ENCODE measurements at places on chromosomes 2 and 18.

- no peak for DNase-seq
Observed at GRCh38 chr18:45133276-45133675, 452.6 kb downstream of the SETBP1 start.

GRCh38 chr2:33104726-33105125 is 158.0 kb downstream of the LTBP1 start:
- no peak for DNase-seq

- peak; percentile 49 for DNase-seq
Observed at GRCh38 chr2:101754618-101755017, 57.1 kb downstream of the MAP4K4 start.

GRCh38 chr18:74489676-74490075 is 6.5 kb upstream of the CNDP2 start:
- DNase-seq: no peak

DNA sequence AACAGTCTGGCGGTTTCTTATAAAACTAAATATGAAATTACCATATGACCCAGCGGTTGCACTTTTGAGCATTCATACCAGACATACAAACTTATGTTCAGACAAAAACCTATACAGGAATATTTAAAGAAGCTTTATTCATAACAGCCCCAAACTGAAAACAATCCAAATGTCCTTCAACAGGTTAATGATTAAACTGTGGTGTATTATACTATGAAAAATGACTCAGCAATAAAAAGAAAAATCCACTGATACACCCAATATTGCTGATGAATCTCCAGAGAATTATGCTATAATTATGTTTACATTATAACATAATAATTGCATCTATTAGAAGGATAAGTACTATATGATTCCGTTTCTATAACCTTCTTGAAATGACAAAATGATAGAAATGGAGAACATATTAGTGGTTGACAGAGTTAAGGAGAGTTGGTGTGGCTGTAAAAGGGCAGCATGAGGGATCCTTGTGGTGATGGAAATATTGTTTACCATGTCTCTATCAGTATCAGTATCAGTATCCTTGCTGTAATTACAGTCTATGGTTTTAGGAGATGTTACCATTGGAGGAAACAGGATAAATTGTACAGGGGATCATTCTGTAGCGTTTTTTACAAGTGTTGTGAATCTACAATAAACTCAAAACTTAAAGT is 127.1 kb downstream of the DSC3 start:
- no peak for DNase-seq

DNA sequence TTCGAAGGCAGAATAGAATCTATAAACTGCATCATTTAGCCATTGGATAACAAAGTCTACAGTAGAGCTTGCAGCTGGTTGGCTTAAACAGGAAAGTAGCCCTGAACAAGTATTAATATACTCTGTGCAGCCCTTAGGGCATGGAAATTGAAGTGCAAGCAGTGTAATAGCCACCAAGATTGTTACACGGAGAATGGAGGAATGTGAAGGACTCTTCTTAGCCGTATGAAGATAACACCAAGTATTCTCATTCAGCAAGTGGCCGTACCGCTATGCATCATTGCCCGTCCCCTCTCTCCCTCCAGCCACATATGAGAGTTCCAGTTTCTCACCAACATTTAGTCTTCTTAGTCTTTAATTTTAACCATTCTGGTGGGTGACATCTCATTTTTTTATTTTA is 40.5 kb downstream of the ANKRD12 start:
- no peak for DNase-seq

- no peak for DNase-seq
Observed at GRCh38 chr18:79508565-79509535, 113.1 kb downstream of the NFATC1 start.

DNA sequence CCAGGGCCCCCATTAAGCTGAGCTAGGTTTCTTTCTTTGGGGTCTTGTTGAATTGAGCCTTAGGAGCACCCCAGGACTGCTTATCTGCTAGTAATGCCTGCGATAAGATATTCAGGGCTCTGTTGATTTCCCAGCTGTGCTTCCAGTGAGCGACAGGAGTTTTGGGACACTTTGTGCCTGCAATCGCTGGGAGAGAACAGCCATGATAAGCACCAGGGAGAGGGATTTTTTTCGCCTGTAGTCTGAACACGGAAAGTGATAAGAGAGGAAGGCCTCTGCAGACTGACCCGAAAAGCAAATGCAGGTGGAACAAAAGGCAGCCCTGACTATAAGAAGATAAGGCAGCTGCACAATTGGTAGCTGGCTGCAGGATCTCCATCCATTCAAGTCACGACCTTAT is 244.3 kb downstream of the CNTNAP5 start:
- no peak for DNase-seq

DNA sequence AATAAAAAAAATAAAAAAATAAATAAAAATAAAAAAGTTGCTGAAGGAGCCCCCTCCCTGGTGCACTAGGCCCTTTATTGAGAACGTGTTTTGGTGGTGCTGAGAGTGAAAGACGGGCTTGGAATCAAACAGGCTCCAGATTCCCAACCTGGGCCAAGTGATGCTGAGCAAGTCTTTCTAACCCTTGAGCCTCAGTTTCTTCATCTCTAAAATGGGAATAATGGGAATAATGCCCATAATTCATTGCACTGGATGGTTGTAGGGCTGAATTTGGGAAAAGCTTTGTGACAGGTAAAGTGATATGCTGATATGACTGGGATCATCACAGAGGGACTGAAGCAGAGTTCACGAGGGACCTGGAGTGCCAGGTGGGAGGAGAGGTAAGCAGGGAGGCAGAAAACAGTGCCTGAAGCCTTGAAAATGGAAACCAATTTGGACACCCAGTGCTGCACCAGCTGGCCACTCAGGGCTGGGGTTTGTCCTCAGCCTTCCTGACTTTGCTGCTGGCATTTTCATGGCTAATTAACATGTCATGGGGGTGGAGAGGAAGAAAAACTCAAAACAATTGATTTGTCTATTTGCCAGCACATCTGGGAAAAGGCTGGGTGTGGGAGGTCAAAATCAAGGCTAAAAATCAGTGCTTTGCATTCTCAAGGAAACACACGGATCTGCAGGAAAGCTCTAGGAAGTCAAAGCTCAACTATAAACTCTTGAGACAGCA is 241.3 kb downstream of the LOXHD1 start:
- no peak for DNase-seq

DNA sequence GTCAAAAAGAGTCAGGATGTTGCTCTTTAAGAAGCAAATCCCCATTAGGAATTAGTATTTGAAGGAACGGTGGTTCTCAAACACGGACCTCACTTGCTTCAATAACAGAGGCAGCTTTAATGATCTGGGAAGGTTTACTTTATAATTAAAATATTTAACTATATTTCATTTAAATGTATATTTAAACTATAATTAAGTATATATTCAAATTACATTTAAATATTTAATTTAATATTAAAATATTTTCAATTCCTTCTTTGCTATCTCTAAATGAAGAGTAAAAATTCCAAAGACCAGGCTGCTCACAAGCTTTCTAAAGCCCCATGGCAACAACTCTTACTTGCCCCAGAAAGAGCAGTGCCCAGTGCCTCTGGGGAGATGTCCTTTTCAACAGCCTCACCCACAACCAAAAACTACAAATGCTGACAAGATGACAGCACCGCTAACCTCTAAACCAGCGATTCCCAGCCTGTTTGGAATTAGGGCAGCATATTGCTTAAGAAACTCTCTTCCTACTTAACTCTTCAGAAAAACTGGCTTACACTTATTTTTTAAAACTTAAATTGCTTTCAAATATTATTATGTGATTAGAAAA is 62.9 kb upstream of the POU3F3 start:
- no peak for DNase-seq

- no peak for DNase-seq
Observed at GRCh38 chr18:76480913-76481312, 14.1 kb downstream of the ZNF516 start.

- DNase-seq: peak; percentile 65
Observed at GRCh38 chr2:44952143-44952805, 10.8 kb downstream of the SIX3 start.

- no peak for DNase-seq
Observed at GRCh38 chr2:46655551-46656436, 176.4 kb downstream of the TMEM247 start.

DNA sequence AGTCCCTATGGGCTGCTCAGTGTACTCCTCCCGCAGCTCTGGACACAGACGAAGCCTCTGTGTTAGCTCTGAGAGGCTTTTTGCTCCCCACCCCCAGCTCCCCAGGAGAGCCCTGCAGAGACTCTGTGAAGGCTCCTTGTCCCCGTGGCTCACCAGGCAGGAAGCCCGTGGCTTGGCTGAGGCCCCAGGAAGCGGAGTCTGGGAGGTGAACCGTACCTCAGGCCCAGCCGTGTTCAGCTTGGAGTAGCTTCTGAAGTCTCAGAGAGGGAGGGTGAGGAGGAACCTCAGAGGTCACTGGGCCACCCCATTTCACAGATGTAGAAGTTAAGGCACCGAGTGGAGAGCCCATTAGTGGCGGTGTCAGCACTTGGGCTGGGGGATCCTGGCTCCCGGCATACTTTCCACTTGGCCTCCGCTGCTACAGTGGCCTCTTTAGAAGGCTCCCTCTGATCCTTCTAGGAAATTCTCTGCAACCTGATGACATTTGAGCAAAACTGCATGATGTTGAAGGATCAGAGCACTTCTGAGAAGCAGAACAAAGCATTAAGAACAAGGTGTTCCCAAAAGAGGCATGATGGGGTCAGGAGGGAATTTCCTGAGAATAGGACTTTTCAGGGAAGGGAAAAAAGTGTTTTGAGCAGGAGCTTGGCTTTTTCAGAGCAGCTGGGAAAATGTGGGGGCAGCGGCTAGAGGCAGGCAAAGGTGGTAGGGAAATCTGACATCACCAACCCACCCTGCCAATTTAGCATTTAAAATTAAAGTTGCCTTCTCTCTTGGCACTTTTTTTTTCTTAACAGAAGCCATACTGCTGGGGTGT is 79.1 kb downstream of the MCFD2 start:
- no peak for DNase-seq

DNA sequence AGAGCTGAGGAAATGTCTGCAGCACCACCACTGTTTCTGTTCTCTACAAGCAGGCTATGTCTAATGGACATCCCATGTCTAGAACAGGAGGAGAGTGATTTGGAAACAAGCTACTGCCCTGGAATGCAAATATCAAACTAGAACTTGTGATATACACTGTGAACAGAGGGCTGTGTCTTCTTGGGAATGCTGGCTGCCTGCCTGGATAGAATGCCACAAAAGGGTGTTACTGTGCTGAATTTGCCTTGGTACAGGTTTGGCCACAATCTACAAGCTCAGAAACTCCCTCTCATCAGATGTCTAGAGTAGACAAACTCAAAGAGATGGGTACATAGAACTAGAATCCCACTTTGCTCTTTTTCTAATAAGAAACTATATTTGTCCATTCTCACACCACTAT is 170.5 kb downstream of the NYAP2 start:
- DNase-seq: no peak

- no peak for DNase-seq
Observed at GRCh38 chr2:240833724-240834285, 13.8 kb upstream of the KIF1A start.

DNA sequence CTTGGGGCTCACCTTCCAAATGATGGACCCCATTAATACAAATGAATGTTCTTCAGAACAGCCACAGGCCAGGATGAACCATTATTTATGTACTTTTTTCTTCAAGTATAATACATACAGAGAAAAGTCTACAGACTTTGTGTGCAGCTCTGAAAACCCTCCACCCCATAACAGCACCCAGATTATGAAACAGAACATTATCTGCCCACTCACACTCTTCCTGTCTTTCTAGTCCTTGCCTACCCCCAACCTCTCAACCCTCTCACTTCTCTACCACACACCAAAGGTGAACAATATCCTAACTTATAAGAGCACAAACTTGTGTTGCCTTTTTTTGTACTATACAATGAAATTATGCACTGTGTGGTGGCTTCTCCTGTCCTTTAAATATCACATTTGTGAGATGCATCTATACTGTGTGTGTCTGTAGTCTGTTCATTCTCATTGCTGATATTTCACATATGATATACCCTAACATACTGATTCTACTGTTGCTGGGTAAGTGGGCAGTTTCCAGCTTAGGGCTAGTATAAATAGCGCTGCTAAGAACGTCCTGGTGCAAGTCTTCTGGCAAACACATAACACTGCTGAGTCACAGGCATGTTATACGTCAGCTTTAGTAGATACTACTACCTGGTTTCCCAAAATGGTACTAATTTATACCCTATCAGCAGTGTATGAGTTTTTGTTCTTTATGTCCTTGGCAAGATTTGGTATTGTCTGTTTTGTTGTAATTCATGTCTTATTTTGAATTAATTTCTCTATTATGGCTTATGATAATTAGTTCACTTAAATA is 1.0 kb upstream of the NPHP1 start:
- DNase-seq: no peak

- DNase-seq: no peak
Observed at GRCh38 chr2:25229279-25230197, 61.2 kb upstream of the POMC start.

- no peak for DNase-seq
Observed at GRCh38 chr2:65343386-65343785, 89.0 kb downstream of the SPRED2 start.

DNA sequence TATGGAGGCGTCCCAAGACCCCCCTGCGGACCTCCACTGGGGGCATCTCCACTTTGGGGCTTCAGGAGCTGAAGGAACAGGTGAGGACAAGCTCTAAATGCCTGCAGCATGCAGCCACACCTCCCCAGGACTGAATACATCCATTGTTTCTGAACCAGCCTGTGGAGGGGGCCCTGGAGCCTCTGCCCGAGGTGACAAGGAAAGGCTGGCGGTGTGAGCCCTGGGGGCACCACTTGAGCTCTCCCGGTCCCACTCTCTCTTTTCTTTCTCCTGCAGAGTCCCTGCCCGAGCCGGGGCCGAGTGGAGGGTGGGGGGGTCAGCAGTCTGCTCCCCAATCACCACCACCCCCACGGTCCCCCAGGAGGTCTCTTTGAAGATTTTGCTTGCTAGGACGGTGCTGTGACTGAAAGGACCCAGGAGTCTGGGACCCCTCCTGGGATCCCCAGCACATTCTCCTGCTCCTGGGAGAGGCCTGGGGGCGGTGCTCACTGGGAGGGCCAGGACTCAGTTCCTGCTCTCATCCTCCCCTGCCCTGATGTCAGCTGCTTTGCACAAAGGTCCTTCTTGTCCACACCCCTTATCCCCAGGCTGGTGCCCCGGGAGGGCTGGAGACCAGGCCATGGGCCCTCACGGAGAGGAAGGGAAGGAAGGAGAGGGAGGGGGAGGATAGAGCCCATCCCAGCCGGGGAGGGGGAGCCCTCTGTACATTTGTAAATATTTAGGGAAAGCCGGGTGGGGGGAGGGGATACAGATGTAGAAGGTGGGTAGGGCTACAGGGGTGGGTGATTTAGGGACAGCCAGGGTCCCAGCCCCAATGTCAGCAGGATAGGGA is 5.7 kb downstream of the CHPF start:
- no peak for DNase-seq

DNA sequence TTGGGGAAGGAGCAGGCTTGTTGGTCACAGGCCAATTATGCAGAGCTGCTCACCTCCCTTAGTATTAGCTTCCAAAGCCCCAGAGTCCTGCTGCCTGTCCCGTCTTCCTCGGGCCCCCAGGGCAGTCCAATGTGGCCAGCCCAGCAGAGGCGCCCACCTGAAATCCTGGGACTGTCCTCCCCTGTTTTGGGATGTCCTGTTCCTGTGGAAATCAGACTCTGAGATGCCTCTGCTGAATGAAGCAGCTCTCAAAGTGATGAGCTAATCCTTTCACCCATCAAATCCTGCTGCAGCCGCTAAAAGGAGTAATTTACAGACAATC is 105.3 kb downstream of the CABLES1 start:
- no peak for DNase-seq

- DNase-seq: no peak
Observed at GRCh38 chr2:175864137-175864850, 137.8 kb downstream of the LNPK start.

All from suppressor macrophage treated with lipopolysaccharide for 4 hours (primary cell).